Uterus (tissue), 4 donors: ENCODE measurements at places on chromosomes 6 and 20.

DNA sequence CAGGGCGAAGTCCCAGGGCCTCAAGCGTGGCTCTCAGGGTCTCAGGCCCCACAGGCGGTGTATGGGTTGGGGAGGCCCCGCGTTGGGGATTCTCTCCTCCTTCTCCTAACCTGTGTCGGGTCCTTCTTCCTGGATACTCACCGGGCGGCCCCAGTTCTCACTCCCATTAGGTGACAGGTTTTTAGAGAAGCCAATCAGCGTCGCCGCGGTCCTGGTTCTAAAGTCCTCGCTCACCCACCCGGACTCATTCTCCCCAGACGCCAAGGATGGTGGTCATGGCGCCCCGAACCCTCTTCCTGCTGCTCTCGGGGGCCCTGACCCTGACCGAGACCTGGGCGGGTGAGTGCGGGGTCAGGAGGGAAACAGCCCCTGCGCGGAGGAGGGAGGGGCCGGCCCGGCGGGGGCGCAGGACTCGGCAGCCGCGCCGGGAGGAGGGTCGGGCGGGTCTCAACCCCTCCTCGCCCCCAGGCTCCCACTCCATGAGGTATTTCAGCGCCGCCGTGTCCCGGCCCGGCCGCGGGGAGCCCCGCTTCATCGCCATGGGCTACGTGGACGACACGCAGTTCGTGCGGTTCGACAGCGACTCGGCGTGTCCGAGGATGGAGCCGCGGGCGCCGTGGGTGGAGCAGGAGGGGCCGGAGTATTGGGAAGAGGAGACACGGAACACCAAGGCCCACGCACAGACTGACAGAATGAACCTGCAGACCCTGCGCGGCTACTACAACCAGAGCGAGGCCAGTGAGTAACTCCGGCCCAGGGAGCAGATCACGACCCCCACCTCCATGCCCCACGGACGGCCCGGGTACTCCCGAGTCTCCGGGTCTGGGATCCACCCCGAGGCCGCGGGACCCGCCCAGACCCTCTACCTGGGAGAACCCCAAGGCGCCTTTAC is at the start of gene HLA-G:
Gene HLA-G (plus strand): TSS at position 247 of the 892 bp plus-strand sequence. CDS start 20 bp downstream, at position 267.
- no peak for DNase-seq

GRCh38 chr6:67952121-67952520 is 683.0 kb upstream of the ADGRB3 start:
- no peak for DNase-seq

- no peak for DNase-seq
Measured at GRCh38 chr20:52676283-52676995, 295.7 kb upstream of the TSHZ2 start.

DNA sequence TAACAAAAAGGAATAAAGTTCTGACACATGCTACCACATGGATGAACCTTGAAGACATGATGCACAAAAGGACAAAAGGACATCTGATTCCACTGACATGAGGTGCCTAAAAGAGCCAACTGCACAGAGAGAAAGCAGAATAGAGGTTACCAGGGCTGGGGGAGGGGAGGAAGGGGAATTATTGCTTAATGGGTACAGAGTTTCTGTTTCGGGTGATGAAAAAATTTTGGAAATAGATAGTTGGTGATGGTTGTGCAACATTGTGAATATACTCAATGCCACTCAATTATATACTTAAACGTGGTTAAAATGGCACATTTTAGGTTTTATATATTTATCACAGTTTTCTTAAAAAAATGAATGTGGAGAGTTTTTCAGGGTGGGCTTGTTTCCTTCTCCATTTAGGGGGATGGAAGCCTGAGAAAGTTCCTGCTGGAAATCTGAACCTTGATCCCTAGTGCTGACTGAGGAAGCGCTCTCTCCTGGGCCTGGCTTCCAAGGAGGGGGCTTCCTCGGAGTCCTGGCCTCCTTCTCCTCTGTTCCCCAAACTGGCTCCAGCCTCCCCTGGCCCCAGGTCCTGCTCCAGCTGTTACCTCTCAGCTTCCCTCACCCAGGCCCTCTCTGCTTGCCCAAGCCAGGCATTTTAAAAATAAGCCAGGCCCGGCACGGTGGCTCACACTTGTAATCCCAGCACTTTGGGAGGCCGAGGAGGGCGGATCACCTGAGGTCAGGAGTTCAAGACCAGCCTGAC is 79.2 kb downstream of the NOL4L start:
- no peak for DNase-seq

- no peak for DNase-seq
Measured at GRCh38 chr6:20939161-20939775, 405.0 kb downstream of the CDKAL1 start.

DNA sequence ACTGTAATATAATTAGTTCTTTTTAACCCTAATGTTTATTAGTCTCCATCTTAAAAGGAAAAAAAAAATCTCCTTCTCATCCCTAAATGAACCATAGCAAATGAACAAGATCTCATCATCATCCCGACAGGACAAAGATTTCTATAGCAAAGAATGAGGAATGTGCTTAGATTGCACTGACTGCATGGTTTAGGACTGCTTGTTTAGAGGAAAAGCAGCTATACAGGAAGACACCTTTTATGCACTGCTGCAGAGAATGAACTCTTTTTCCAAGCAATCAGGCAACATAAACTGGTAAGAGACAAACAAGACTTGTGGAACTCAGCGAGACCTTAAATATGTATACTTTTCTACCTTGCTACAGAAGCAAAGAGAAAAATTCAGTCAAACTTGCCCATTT is 26.8 kb downstream of the CSNK2A1 start:
- DNase-seq = no peak

- no peak for DNase-seq
Measured at GRCh38 chr6:25717866-25718740, 36.4 kb upstream of the SLC17A4 start.
